ENCODE measurements at places on chromosomes 6 and 20. TPM values are rescaled to one million over a fixed set of nuclear protein-coding genes. Genes with fewer than 3 reads are reported as not detected.
A peak's percentile ranks its signal among the peaks of the same experiment; 100 is the strongest.

DNA sequence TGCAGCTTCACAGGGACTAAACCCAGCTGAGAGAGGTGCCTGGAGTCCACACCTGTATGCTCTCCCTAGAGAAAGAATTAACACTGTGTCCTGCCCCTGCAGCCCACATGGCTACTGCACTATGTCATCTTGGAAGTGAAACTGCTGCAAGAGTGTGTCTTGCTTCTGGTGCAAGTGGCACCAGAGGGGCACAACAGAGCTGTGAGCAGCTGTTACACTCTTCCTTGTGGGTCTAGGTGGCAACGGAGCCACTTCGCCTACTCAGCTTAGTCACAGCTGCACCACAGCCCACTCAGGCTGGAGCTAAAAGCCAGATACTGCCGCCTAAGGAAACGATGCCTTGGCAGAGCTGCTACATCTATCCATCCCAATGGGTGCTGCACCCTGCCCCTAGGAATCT, 391.4 kb downstream of the COL12A1 start:
- no peak overlapping the region for H3K4me3 ChIP-seq
- no peak for DNase-seq
- H3K36me3 ChIP-seq: no peaks in the 10 kb centered on the region
- no peak overlapping the region for H3K27ac ChIP-seq
- no peaks in the 10 kb centered on the region for H3K27me3 ChIP-seq

GRCh38 chr20:36808317-36809257, 35.0 kb upstream of the DSN1 start:
- no peak overlapping the region for H3K4me3 ChIP-seq
- H3K27me3 ChIP-seq: no peaks in the 10 kb centered on the region
- H3K4me1 ChIP-seq: no peaks in the 10 kb centered on the region
- peaks cover 92% of the 10 kb centered on the region for H3K36me3 ChIP-seq

DNA sequence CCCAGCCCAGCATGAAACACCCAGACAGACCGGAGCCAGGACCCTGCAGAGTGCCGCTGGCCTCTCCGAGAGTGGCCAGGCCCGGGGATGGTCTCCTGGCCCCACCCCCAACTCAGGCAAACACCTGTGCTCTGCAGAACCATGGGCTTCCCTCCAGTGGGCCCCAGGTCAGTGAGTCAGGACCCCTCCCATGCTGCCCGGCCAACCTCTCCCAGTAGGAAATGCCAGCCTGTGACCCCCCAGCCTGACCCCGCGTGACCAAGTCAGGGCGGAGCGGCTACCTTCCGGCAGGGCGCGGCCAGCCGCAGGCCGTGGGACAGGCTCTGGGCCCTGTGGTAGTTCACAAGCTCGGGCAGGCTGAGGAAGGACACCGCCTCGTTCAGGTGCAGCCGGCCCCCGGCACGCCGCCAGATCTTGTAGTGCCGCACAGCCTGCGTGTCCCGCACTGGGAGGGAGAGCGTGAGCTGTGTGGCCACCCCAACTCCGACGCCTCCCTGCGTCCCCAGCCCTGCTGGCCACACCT, 3.2 kb downstream of the PTK6 start:
- H3K36me3 ChIP-seq: peaks cover 20% of the 10 kb centered on the region
- no peak overlapping the region for H3K4me3 ChIP-seq
- H3K27ac ChIP-seq: no peak overlapping the region
- H3K4me1 ChIP-seq: peaks cover 24% of the 10 kb centered on the region
- no peak for DNase-seq

DNA sequence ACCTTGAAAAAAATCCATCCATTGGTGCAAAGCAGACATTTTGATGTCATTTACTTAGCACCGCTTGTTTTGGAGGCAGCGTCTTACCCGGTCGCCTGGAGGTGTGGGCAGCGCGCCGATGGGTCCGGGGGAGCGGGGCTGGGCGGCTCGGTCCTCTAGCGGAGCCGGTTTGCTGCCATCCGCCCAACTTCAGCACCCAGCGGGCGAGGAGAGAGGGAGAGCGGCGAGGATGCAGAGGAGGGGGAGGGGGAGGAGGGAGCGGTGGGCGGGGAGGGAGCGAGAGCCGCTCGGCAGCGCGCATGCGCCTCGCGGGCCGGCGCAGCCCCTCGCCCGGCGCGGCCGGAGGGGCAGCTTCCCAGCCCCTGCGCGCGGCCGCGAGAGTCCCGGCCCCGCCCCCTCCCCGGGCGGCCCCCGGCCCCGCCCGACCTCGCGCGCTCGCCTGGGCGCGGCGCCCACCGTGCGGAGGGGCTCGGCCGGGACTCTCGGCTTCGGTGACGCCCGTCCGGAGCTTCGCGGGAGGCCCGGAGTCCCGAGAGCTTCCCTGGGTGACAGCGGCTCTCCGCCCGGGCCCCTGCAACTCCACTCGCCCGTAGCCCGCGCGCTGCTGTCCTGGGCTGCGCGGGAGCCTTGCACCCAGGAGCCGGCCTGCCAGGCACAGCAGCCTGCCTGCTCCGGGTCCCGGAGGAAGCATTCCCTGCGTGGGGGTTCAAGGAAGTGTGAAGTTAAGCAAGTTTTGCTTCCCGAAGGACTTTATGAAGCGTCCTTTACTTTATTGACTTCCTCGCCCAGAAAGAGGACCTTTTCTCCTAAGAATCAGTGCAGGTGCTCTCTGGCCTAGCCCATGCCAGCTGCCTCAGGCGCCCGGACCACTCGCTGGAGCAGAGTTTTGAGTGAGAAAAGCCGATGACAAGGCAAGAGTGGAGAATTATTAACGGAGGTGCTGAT, at the start of gene RGS17:
RGS17 (minus strand) TSS at position 246 of the 945 bp plus-strand sequence. CDS start 87,264 bp downstream, outside the sequence.
- no peaks in the 10 kb centered on the region for H3K36me3 ChIP-seq
- peak within 1 kb of the TSS; percentile 88 for H3K4me3 ChIP-seq
- peak; percentile 95 for DNase-seq
- peaks cover 4% of the 10 kb centered on the region for H3K27me3 ChIP-seq
- peaks cover 7% of the 10 kb centered on the region for H3K4me1 ChIP-seq

DNA sequence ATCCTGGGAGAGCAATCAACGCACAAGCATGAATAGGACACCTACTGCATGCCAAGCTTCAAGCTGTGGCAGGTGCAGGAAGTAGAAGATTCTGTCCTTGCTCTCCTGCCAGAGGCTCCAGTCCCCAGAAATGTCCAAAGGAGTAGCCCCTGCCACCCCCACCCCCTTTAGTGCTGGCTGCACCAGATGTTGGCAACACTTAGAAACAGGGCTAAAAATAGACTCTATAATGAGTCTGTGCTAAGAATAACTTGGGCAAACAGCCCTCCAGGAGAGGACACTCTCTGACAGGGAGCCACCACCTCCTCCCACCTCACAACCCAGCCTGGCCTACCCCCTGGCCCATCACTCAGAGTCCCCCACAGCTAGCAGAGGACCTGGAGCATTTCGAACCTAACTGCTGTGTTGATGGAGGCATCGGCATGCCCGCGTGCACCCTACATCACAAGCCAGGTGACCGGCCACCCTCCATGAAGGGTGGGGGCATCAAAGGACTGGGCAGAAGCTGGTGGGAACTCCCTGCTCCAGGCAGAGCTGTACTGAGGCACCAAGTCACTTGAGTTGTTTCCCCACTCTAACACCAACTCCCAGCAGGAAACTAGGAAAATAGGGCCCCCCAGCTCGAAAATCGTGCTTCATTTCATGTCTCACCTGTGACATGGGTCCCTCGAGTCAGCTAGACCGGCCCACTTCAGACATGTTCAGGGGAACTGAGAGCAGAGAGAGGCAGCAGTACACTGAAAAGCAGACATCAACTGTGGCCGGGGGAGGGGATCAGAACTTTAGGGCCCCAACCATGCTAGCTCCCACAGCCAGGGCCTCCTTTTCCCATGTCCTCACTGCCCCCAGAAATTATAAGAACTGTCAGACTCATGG, 18.7 kb downstream of the TFEB start:
- H3K27me3 ChIP-seq: no peaks in the 10 kb centered on the region
- H3K4me3 ChIP-seq: no peak overlapping the region
- H3K36me3 ChIP-seq: peaks cover 3% of the 10 kb centered on the region
- peaks cover 57% of the 10 kb centered on the region for H3K4me1 ChIP-seq
- H3K27ac ChIP-seq: no peak overlapping the region

DNA sequence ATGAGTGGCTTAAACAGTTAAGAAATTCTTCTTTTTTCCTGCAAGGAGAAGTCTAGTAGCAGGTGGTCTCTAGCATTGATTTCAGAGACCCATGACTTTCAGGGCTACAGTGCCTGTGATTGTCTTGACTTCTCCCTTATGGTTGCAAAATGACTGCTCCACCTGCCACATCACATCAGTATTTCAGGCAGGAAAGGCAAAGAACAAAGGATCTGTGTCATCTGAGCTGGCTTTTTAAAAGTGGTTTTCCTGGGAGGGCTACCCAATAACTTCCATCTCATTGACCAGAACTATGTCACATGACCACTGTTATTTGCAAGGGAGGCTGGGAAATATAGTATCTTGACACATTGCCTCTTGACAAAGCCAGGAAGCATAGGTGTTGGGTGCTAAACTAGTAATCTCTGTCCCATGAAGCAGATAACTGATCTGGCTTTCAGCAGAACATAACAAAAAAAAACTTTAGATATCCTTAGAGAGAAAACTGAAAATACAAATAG, 226.2 kb downstream of the DHX35 start:
- H3K36me3 ChIP-seq: no peaks in the 10 kb centered on the region
- H3K4me1 ChIP-seq: no peaks in the 10 kb centered on the region
- no peak for DNase-seq
- no peak overlapping the region for H3K4me3 ChIP-seq

- peaks cover 14% of the 10 kb centered on the region for H3K4me1 ChIP-seq
- DNase-seq: no peak
- H3K36me3 ChIP-seq: no peaks in the 10 kb centered on the region
- H3K4me3 ChIP-seq: no peak overlapping the region
- H3K27me3 ChIP-seq: no peaks in the 10 kb centered on the region
- no peak overlapping the region for H3K27ac ChIP-seq
Observed at GRCh38 chr6:166589786-166590574, 3.5 kb upstream of the RAMACL start.

DNA sequence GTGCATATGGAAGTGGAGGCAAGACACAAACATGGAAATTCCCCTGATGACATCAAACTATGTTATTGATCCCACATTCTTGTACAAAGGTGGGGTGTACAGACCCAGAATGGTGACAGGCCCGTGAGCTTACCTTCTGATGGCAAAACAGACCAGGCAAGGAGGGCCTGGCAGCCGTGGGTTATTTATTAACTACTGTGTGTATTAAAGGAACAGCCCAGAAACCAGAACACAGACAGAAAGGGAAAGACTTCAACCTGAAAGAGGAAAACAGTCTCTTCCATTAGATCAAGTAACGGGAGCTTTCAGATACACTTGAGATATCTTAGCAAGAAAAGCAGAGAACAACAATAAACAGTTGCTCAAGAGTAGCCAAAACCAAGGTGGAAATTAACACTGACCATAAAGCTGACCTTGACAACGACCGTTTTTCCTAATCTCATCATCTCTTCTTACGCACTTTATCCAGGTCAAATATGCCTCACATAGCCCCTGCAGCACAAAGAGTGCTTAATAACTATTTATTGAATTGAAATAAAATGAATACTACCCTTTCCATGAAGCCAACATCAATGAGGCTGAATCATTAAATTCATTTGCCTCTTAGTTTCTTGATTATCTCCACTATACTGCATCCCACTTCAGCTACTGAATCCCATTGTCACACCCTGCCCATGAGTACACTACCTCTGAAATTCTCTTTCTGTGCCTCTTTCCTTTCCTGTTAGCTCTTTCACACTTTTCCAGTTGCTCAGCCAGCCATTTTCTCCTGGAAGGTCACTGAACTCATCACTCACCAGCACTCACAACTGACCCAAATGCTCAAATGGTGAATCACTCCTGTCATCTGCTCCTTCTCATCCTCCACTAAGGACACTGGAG, 67.4 kb downstream of the MOXD1 start:
- no peak overlapping the region for H3K4me3 ChIP-seq
- H3K4me1 ChIP-seq: no peaks in the 10 kb centered on the region
- peak; percentile 7 for DNase-seq
- H3K27me3 ChIP-seq: no peaks in the 10 kb centered on the region

DNA sequence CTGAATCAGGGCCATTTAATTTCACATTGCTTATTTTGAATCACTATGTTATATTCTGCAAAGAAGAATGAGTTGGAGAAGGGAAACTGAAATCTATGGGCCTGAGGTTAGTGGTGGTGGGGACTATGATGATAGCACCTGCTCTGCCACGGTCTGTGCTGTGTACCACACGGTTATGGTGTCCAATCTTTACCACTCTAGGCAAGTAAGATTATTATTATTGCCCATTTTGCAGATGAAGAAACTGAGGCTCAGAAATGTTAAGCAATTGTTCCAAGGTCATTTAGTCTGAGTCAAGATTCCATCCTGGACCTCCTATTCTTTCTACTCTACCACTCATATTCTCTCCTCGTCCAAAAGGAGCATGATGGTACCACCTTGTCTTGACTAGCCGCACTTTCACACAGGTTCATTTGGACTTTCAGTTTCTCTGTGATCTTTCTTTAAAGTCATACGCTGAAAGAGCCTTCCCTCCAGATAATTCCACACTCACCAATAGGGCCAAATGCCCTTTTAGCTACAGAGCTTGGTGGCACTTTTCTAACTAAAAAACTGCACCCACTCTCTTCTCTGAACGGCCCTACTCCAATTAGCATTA, 56.2 kb downstream of the GFOD1 start:
- no peak overlapping the region for H3K27ac ChIP-seq
- DNase-seq: no peak

DNA sequence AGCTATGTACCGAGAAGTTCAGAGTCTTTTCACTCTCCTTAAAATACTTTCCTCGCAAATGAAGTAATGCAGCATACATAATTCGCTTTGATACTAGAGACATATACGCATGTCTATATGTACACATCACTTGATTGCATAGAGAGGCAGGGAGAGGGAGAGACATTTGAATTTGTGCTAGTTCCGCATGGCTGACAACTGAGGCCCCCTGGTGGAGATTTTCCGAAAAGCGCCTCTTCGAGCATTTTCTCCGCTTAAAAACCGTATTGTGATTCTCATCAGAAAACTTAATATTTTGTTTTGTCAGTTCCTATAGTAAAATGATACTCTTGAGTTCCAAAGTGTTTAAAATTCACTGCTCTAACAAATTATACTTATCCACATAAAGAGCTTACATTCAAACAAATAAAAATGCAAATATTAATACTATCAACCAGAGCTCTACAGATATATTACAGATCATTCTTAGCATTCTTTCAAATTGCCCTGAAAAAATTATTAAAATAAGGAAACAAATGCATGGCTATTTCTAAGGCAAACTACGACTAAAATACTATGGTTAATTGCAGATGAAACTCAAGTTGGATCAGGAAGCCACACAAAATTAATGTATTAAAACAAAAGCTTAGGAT, 637 bp downstream of the MYLK4 start:
- DNase-seq: peak; percentile 93
- no peak overlapping the region for H3K27ac ChIP-seq
- no peak overlapping the region for H3K4me3 ChIP-seq
- H3K4me1 ChIP-seq: no peaks in the 10 kb centered on the region
- peaks cover 12% of the 10 kb centered on the region for H3K27me3 ChIP-seq
- no peaks in the 10 kb centered on the region for H3K36me3 ChIP-seq

GRCh38 chr6:111864138-111865048, 8.9 kb downstream of the FYN start:
- peak overlapping the region; percentile 8 for H3K27ac ChIP-seq
- no peak for DNase-seq
- no peak overlapping the region for H3K4me3 ChIP-seq
- H3K27me3 ChIP-seq: no peaks in the 10 kb centered on the region

TAGAP gene
- 7.7 TPM for total RNA-seq

SLC22A1 gene
- total RNA-seq: 1.2 TPM

Measured in spinal cord (tissue), 10 donors.